ENCODE measurements at places on chromosomes 3 and 15.

DNA sequence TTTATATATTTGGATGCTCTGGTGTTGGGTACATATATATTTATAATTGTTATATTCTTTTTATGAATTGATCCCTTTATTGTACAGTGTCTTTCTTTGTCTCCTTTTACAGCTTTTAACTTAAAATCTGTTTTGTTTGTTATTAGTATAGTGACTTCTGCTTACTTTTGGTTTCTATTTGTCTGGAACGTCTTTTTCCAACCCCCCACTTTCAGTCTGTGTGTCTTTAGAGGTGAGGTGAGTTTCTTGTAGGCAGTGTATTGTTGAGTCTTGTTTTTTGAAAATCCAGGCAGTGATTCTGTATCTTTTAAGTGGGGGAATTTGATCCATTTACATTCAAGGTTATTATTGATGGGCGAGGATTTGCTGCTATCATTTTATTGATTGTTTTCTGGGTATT is 62.0 kb downstream of the AP4E1 start:
- DNase-seq = no peak

DNA sequence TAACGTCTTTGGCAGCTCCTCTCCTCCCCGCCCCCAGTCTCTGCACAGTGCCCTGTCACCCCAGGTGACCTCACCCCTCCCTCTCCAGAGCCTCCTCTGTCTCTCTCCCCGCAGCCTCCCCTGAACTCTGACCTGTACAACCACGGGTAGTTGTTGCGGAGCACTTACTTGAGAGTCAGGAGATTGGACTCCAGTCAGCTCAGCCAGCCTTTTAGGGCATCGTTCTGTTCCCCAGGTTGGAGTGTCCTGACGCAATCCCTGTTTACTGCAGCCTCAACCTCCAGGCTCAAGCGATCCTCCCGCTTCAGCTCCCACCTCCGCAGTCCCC is 177.7 kb downstream of the UACA start:
- DNase-seq = no peak

DNA sequence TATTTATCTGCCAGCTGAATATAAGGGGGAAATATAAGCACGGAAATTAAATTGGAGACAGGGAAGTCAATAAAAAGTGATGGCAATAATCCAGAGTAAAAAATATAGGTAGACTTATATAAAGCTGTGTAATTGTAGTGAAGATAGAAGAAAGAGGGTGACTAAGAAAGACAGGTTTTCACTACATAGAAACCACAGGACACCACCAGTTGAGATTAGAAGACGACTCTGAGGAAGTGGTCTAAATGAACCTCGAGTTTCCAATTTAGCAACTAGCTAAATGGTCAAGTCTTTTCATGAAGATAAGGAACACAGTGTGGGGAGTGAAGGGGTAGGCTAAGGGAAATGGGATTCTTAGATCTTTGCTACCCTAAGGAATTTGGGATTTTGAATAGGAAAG is 188.8 kb upstream of the ARL6 start:
- DNase-seq = no peak

GRCh38 chr15:91973481-91973880 is 120.0 kb downstream of the SLCO3A1 start:
- DNase-seq = no peak

DNA sequence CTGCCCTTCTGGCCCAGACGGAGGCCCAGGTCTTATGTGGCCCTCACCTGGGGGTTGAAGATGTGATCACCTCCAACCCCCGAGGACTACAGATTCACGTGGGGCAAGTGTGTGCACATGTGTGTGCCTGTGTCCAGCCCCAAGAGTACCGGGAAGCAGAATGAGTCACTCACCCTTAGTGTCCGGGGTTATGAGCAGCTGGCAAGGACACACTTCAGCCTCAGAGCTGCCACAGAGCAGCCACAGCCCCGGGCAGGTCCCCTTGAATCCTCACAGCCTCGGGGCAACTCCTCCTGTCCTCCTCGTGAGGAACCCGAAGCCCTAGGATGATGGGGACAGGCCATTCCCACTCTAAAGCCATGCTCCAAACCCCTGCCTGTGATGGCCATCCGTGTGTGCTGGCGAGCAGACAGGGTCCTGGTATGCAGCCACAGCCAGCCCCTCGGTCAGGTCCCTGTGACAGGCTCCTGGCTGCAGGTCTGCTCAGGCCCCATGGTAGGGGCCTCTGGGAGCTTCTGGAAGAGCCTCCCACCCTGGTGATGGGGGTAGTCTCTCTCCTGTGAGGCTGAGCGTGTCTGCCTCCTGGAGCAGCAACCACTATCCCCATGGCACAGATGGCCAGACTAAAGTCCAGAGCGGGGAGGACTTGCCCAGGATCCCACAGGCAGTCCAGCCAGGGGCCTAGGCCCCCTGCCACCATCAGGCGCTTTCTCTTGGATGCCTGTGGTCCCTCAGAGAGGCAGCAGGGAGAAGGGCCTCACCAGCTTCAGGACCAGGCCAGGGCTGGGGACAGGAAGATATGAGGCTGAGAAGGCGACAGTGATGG is 852 bp downstream of the STAB1 start:
- DNase-seq = no peak

DNA sequence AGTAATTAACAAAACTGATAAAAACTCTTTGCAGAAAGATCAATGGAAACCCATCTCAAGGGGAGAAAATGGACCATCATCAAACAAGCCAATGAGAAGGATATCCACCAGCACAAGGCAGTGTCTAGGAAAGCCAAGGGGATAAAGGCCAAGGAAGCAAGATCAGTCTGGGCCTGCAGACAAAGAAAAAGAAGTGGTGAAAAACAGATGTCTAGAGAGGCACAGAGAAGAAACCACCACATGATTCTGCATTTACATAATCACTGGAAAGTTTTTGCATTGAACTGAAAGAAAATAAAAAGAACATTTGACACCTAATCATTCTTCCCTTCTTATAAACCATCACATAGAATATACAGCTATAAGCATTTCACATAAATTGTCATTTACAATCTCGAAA is 23.0 kb upstream of the VPS39 start:
- no peak for DNase-seq

DNA sequence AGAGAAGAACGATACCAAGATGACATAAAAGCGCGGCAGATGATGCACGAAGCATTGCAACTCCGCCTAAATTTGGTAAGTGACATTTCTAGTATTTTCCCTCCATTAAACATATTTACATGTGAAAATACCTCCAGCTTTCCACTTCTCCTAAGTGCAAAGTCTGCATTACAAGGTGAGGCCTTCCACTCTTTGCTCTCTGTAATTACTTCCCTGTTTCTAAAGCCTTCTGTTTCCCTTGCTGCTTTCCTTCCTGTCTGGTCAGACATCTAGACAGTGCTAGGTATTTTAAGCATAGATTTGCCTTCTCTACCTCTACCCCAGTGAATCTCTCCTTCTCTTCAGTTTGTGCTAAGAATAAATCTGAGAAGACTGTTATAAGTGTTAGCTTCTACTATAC is 1.9 kb downstream of the P2RY12 start:
- peak; percentile 41 for DNase-seq

- no peak for DNase-seq
Observed at GRCh38 chr15:78317145-78317836, 17.9 kb upstream of the SKIC8 start.

DNA sequence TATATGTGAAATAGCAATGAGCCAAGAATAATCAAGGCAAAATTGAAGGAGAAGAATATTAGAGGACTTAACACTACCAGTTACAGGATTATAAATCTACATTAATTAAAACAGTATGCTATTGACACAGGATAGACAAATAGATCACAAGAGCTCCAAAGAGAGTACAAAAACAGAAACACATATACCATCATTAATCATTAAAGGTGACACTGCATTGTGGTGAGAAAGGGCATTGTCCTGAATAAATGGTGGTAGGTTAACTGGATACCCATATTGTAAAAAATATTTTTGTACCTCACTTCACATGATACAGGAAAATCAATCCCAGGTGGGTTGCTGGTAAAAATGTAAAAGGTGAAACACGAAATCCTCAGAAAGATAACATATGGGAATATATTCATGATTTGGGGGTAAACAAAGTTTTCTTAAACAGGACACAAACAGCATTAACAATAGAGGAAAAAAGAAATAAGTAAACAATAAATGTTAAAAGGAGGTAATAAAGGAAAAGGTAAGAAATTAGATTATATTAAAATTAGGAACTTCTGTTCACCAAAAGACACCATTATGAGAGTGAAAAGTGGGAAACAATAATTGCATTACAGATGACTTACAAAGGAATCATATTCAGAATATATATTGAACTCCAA is 145.2 kb downstream of the THRB start:
- DNase-seq = no peak

DNA sequence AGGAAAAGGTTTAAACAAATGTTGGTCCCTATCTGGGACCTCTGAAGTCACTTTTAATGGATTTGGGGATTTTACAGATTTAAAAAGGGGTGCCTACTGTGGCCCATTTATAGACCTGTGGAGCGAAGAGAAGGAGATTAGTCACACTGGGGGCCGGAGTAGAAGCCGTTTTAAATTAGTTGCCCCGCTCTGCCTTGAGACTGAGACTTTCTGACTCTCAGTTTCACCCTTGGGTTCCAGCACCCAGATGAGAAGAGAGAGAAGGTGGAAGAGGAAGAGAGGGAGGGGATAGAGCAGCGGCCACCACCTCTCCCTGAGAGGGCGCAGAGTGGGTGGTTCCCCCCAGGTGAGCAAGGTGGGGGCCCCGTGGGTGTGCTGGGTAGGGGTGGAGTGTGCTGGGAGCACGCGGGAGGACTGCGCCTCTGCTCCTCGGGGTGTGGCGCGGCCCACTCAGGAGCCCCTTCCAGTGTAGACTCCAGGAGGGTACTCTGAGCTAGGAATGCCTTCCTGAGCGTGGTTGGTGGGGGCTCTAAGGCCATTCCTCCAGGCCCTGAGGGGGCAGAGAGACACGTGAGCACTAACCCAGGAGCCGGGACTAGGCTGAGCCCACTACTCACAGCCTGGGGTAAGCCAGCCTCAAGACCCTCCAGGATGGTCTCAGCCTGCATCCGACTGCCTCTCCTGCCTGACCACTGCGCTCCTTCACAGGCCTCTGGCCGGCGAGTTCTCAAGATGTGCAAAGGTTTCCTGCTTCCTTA is 32.6 kb upstream of the RAB6B start:
- DNase-seq = no peak

DNA sequence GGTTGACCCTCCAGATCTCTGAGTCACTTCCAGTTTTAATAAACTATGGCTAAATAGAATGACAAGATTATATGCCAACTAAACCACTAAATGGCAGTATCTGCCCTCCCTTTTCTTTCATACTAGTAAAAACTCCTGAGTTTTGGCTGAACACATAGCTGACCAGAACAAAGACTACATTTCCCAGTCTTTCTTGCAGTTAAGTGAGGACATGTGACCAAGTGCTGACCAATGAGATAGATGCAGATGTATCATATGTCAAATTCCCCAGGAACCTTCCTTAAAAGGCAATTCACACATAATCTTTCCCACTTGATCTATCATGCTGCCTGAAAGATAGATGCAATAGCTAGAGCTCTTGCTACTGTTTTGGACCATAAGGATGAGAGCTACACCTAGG is 191.3 kb downstream of the SHOX2 start:
- no peak for DNase-seq

GRCh38 chr15:68300115-68300940 is 22.8 kb downstream of the FEM1B start:
- DNase-seq = no peak

DNA sequence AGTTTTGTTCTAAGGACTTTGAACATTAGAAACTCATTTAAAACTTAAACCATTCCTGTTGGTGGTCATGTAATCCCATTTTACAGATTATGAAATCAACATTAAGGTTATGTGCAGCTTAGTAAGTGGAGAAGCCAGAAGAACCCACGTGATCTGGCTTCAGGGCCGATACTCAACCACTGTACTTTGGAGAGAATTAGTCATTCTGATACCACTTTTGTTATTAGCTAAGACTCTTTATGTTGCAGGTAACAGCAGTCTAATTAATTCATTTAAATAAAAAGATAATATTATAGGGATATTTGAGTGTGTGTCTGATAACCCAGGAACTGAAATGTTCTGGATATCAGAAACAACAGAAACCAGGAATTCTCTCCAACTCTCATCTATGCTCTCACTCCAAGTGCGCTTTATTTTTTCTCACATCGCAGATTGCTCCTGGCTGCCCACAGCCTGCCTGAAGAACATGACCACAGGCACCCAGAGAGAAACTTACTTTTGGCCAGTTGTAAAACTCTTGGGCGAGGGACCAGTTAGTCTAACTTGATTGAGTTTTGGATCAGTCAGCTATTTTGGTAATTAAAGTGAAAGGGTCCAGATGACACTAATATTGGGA is 25.2 kb downstream of the UBE2E1 start:
- no peak for DNase-seq

Measured in globus pallidus (tissue), 1 donor.